ENCODE measurements at places on chromosomes 2 and 18.
A peak's percentile ranks its signal among the peaks of the same experiment; 100 is the strongest.

- DNase-seq, result no peak
Measured at GRCh38 chr2:64918220-64918886, 70.8 kb upstream of the SLC1A4 start.

DNA sequence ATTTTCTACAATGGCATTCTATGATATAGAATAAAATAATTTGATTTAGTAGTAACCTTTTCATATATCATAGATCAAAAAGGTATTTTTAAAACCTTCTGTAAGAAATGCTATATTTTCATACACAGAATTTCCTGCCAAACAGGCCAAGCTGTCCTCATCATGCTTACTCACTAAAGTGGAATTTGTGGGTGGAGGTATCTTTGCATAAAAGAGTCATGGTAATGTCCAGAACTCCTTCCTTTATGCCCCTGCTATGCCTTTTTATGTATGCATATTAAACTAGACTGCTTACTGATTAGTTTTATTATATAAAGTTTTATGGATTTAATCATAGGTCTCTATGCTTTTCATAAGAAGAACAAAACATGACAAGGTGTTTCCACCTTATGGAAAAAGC lies 27.5 kb upstream of the MARCHF7 start:
- DNase-seq, result no peak

DNA sequence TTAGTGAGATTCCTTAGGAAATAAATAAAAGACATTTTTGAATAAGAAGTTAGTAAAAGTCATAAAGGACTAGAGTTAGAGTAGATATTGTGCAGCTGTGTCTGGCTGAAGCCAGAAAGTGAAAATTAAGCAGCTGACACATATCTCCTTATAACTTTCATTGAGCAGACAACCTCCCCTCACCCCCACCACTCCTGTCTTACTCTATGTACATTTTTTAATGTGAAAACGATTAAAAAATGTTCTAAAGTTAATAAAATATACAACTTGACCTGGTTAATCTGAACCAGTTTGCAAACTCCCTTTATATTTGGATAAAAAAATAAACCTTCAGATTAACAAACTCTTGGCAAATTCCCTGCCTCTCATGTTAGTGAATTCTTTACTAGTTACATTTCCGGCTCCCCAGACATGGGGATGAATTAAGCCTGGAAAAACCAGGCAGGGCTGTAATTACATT lies 462.8 kb downstream of the MEIS1 start:
- no peak for DNase-seq

- no peak for DNase-seq
Measured at GRCh38 chr18:48986851-48987761, 36.3 kb upstream of the SMAD7 start.

DNA sequence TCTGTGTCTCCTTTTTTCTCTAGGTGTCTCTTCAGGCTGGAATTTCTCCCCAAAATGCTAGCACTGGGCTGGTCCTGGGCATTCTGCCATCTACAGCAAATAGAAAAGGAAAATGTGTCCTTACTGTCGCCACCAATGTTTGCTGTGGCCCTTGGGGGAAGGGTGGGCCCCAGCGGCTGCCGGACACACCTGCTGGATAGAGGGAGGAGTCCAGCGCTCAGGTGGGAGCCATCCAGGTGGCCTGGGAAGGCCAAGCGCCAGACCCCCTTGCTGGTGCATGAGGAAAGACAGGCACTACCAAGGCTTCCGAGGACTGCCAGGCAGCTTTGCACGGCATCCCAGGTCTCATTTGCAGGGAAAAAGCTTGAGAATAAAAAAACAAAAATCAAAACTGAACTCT lies 147.7 kb upstream of the GATA6 start:
- DNase-seq, result no peak

- DNase-seq, result no peak
Measured at GRCh38 chr2:216001216-216002100, 11.9 kb downstream of the MREG start.

DNA sequence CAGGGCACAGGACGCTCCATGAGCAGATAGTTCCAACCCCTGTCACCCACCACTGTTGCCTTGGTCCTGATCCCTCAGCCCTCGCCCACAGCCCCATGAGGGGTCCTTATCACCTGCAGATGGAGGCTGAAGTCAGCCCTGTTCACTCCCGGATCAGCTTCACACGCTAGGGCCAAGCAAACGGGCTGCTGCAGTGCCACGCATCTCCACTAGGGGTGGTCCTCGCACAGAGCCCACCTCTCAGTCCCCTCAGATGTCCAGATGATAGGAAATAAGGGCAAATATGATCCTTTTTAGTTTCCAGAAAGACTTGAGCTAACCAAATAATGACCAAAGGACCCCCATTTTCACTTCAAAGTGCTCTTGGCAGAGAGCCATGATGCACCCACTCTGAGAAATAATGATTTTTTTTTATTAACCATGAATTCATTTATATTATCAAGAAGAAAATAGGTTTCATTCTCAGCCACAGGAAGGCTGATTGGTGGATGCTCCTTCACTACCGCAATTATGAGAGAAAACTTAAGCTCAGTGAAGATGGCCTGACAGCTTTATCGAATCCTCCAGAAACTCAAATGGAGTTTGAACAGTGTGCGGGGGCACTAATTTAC lies 71.9 kb upstream of the KLHL29 start:
- no peak for DNase-seq

- DNase-seq, result no peak
Measured at GRCh38 chr2:61158356-61158955, 3.5 kb upstream of the C2orf74 start.

GRCh38 chr2:42618116-42618515 lies 49.7 kb downstream of the MTA3 start:
- DNase-seq, result no peak

- peak; percentile 5 for DNase-seq
Measured at GRCh38 chr2:29196792-29197788, 81.9 kb downstream of the CLIP4 start.

- DNase-seq, result no peak
Measured at GRCh38 chr2:15588329-15588919, 3.2 kb upstream of the DDX1 start.

GRCh38 chr2:119254601-119255080 lies 31.0 kb downstream of the STEAP3 start:
- no peak for DNase-seq

GRCh38 chr2:99818842-99819241 lies 323.5 kb downstream of the AFF3 start:
- DNase-seq, result no peak

GRCh38 chr2:117692001-117692763 lies 122.3 kb upstream of the DDX18 start:
- DNase-seq, result no peak

DNA sequence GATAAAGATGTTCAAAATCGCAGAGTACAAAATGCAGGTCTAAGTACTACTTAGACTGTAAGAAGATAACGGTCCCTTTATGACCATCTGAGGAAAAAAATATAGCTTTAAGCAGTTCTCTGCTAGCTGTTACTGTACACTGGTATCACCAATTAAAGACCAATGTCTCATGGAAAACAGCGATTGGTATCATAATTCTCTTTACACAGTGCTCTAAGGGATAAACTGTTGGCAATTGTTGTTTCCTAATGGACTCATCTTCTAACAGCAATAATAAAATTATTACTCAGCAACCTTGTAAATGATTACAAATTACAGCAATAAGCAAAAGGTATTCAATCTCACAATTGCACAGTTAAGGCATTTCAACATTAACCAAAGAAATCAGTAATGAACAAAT lies 142.2 kb upstream of the DLGAP1 start:
- no peak for DNase-seq

DNA sequence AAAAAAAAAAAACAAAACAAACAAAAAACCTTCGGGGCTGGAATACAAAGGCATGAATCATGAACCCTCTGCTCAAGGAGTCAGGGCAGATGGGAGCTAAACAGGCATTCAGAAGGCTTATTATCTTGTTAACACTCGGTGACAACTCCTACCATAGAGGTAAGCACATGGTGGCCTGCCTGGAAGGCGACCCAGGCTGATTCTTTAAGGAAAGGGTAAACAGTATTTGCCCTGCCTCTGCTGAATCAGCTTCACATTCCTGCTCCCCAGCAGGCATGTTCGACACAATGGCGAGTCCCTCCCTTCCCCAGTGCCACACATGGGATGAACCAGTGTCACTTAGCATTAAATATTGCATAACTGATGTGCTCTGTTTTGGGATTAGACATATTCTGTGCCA lies 191.9 kb downstream of the ARL4C start:
- no peak for DNase-seq

DNA sequence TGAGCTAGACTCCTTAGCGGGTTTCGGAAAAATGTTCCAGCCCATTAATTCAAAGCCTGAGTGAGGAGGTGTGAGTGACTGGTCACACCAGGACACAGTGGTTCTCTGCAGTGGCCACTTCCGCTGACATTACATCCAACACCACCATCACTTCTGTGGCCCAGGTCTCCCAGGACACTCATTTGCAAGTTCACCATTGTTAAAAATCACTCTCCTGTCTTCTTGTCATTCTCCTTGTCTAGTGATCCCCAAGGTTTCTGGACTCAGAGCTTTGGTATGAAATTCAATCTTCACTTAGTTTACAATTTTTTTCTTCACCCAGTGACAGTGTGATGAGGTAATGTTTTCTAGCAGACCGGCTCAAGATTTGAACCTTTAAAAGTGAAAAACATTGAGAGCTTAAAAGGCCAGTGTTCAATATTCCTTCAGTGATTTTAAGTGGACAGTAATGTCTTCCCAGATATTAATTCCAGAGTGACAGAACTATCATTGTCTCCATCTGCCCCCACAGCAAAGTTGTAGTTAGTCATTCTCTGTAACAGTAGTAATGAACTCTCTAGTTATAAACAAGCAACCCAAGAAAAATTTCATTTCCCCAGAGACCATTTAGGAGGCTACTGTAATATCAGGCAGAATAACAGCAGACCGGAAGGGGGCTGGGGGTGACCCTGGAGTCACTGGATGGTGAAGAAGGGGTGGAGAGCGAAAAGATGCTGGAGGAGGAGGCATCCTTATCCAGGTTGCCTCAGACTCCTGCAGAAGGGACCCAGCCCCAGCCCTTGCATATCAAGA lies 164.9 kb downstream of the GFPT1 start:
- no peak for DNase-seq

GRCh38 chr2:149160701-149161217 lies 122.3 kb downstream of the LYPD6B start:
- DNase-seq, result no peak

DNA sequence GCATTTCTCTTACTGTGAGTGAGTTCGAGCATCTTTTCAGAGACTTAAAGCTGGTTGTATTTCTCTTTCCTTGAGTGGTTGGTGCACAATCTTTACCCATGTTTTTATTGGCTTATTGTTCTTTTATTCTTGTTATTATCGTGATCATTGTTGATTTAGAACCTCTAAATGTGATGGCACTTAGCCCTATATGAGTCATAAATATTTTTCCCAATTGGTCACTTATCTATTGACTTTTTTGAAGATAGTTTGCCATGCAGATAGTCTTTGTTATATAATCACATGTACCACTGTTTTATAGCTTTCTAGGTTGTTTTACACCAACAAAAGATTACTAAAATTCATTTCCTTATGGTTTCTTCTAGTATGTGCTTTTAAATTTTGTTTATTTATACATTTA lies 141.6 kb upstream of the MSH6 start:
- DNase-seq, result no peak

GRCh38 chr2:158359846-158360245 lies 96.7 kb downstream of the CCDC148 start:
- no peak for DNase-seq

GRCh38 chr18:12034241-12035100 lies 53.2 kb downstream of the IMPA2 start:
- DNase-seq, result no peak

GRCh38 chr2:169300636-169301530 lies 61.5 kb downstream of the LRP2 start:
- no peak for DNase-seq

GRCh38 chr2:197075281-197075680 lies 148.8 kb upstream of the PGAP1 start:
- no peak for DNase-seq

DNA sequence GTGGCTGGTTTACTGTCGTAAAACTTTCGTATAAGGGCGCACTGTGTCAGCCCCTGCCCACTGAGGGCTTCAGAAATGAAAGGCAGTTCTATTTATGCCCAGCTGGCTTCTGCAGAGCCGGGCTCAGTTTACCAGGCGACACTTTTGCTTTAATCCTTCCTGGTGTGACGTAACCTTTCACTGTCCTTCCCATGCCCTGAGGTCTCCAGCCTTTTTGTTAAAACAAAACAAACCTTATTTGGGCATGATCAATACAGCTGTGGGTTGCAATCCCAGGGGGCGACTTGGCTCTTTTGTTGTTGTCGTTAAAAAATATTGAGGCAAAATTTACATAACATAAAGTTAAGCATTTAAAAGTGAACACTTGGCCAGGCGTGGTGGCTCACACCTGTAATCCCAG lies 85.3 kb downstream of the AGAP1 start:
- no peak for DNase-seq

DNA sequence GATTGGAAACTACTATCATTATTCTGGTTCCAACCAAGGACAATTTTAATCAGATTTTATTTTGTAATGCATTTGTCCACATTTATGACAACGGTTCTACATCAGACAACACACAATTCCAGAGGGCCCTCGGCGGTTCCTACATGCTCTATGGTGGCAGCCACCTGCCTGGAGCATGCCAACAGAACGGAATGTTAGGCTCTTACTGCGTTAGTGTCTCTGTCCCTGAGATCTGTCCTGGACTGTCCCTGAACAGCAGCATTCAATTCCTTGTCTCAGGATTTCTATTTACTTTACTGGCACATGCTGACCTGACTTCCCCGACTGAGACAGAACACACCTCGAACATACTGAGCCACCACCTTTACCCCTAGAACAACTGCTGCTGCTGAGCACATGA lies 117.7 kb downstream of the CCBE1 start:
- DNase-seq, result no peak

DNA sequence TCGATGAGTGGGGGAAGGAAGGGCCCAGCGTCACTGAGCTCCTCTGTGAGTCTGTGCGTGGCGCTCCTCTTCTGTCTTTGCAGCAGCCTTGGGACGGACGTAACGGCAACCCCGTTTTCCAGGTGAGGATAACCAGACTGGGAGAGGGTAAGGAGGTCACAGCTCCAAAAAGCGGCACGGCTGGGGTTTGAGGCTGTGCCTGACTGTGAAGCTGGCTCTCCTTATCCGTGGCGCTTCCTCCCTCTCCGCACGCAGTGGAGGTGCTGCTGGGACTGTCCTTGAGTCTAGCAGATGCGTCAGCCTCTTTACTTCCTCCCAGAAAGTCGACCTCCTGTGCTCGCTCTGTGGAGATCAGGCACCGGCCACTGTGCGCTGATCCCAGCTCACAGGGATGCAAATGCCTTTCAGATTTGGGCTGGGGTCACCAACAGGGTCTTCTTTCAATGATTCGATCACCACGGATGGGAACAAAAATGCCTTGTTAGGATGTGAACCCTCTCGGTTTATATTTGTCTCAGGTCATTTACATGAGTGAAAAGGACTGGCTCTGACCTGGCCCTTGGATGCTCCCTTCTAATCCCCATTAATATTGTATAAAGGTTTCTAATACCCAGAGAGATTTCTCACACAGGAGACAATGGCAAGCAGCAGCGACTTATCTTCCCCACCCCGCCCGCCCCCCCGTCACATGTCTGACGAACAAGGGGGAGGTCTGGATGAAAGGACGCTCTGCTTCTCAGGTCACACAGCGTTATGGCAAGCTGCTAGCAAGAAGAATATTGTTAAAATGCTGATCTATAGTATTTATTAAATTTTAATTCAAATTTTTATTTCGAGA lies 30.1 kb upstream of the E2F6 start:
- no peak for DNase-seq

Data from NCI-H1436 treated with DMSO at 0.1 percent for 48 hours (cell line).